ENCODE measurements at places on chromosomes 2 and 18. TPM values are rescaled to one million over a fixed set of nuclear protein-coding genes. Genes with fewer than 3 reads are reported as not detected.

Gene CCDC74A
- 10.4 TPM for total RNA-seq

Gene IKZF2
- total RNA-seq: 28.7 TPM

Gene SS18
- 37.4 TPM for total RNA-seq

Gene DYNAP
- total RNA-seq: not detected

Gene CYP26B1
- total RNA-seq: not detected

Gene CPS1
- total RNA-seq: 2.6 TPM

Gene RNU2-63P
- total RNA-seq: 6.0 TPM

Gene SH2D6
- 0.96 TPM for total RNA-seq

Gene REEP1
- 0.23 TPM for total RNA-seq

Gene GPC1
- 0.83 TPM for total RNA-seq

Gene C1QL2
- total RNA-seq: not detected

Gene IL37
- total RNA-seq: not detected

Gene IHH
- total RNA-seq: not detected

Gene USP14
- total RNA-seq: 94.6 TPM

Gene UPP2
- not detected for total RNA-seq

Gene C2orf49
- 22.3 TPM for total RNA-seq

Gene MRPL19
- total RNA-seq: 75.4 TPM

Gene NPPC
- 4.7 TPM for total RNA-seq

Gene UCN
- total RNA-seq: 2.5 TPM

Gene SP100
- total RNA-seq: 108 TPM

Gene CLEC4F
- total RNA-seq: not detected

Gene ICA1L
- 7.1 TPM for total RNA-seq
